ENCODE measurements at places on chromosomes 12 and 14. TPM values are rescaled to one million over a fixed set of nuclear protein-coding genes. Genes with fewer than 3 reads are reported as not detected.

GRCh38 chr14:51821822-51822221 is 38.6 kb upstream of the GNG2 start:
- DNase-seq, result no peak

GRCh38 chr12:48237162-48237561 is 34.1 kb upstream of the OR10AD1 start:
- DNase-seq, result no peak

DNA sequence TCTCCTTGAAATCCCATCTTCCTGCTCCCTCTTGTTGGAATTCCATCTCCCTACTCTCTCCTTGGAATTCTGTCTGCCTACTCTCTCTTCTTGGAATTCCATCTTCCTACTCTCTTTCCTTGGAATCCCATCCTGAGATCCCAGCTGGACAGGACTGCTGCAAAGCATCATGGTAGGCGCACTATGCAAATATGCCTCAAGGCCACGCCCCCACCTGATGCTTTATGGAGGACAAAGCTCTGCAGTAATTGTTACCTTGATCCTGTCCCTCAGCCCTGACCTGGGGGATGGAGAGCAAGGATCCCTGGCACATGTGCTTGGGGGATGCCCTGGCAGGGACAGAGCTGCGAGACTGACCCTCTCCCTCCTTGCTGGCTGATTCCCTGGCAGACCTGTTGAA is 185.6 kb downstream of the TBX5 start:
- DNase-seq, result no peak

COL2A1 gene
- polyA plus RNA-seq, result 51.7 TPM

Data from right renal pelvis (tissue), 4 donors.